ENCODE measurements at places on chromosomes 2 and 18.

- DNase-seq = peak; percentile 89
Observed at GRCh38 chr2:99636144-99637034, 146.6 kb upstream of the REV1 start.

DNA sequence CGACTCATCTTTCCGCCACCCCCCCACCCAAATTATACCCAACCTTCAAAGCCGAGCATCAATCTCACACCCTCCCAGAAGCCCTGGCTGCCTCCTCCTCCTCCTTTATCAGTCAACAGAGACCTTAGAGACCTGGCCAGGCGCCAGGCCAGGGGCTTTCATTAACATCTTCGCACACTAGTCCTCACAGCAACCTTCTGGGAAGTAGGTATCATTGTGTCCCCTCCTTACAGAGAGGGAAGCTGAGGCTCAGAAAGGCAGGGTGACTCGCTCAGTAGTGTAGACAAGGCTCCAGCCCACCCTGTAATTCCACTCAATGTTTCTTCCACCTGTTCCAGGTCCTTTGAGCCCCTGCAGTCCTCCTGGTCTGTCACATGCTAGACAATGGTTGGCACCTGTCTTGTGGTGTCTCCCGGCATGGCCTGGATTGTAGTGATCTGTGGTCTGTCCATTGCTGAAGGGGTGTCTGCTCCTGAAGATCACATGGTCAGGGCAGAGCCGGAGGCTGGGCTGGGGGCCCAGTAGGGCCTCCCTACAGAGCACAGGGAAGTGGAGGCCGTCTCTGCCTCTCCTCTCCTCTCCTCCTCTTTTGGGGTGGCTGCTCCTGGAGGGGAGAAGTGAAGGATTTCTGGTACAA, 36.0 kb downstream of the KLHL29 start:
- no peak for DNase-seq

GRCh38 chr2:171267855-171268629, 107.3 kb upstream of the TLK1 start:
- no peak for DNase-seq

- DNase-seq = no peak
Observed at GRCh38 chr2:233801357-233802131, 23.4 kb downstream of the MROH2A start.

DNA sequence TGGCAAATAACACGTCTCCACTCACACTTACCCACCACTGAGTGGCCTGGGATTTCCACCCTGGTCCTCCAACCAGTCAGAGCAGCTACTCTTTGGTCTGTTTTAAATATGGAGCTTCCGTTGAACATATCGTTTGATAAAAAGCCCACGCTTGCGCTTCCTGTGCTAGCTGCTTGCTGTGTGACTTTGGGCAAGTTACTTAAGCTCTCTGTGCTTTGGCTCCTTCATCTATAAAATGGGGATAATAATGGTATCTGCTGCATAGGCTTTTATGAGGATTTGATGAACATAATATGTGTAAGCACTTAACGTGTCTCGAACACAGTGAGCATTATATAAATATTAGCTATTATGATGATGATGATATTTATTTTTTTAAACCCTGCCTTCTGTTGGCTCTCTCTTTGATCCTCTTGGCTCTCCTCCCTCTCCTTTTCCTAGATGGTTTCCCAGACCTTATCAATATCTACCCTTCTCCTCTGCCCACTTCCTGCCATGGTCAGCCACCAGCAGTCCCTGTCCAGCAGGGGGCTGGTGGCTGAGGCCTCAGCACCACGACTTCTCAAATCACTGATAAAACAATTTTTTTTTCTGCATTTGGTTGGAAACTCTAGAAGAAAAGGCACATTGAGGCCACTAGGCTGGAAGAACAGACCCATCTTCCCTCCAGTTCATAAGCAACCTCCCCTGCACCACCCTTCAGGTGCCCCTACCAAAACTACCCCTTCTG, 191.9 kb downstream of the LOXHD1 start:
- no peak for DNase-seq

DNA sequence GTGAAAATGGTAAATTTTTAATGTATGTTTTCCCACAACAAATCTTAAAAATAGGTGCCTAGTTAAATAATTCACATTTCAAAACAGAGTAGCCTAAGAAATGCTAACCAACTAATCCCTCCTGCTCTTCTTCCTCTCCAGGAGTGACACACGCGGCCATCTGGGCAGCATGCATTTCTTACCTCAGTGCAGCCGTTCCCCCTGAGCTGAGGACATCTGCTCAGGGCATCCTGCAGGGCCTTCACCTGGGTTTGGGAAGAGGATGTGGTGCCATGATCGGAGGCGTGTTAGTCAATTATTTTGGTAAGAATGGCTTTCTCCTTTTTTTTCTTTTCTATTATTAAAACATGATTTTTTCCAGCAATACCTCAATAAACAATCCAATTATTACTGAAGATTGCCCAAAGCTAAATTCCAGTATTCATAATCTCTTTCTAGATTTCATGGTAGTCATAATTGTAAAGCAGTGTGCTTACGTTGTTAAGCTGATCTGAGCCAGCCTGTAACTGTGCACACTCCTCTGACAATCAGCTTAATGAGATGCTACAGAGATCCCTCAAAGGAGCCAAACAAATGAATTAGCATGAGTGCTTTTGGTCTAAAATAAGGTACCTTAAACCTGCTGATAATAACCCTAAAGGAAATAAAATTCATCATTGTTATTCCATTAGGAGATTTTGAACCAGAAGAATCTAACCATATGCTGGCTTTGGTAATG, 45.8 kb downstream of the NEMP2 start:
- DNase-seq = no peak

- DNase-seq = no peak
Observed at GRCh38 chr2:105519516-105519915, 120.7 kb upstream of the FHL2 start.

- peak; percentile 30 for DNase-seq
Observed at GRCh38 chr18:5543773-5544389, at the start of gene EPB41L3. TSS of gene EPB41L3 (minus strand) at chr18:5543997. CDS start at chr18:5489183, 54,814 bp downstream.

GRCh38 chr18:48949606-48950535, 894 bp downstream of the SMAD7 start:
- peak; percentile 91 for DNase-seq

- no peak for DNase-seq
Observed at GRCh38 chr18:31380912-31381311, 4.3 kb downstream of the DSG4 start.

DNA sequence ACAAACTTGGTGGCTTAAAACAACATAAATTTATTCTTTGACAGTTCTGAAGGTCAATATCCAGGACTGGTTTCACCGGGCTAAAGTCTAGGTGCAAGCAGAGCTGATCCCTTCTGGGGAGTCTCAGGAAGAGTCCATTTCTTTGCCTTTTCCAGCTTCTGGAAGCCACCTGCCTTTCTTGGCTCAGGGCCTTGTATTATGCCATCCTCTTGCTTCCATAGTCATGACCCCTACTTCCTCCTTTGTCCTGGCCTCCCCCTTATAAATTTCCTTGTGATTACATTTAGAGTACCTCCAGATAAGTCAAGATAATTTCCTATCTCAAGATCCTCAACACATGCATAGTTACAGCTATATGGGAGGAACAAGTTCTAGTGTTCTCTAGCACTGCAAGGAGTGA, 1089.5 kb downstream of the LRP1B start:
- DNase-seq = no peak

DNA sequence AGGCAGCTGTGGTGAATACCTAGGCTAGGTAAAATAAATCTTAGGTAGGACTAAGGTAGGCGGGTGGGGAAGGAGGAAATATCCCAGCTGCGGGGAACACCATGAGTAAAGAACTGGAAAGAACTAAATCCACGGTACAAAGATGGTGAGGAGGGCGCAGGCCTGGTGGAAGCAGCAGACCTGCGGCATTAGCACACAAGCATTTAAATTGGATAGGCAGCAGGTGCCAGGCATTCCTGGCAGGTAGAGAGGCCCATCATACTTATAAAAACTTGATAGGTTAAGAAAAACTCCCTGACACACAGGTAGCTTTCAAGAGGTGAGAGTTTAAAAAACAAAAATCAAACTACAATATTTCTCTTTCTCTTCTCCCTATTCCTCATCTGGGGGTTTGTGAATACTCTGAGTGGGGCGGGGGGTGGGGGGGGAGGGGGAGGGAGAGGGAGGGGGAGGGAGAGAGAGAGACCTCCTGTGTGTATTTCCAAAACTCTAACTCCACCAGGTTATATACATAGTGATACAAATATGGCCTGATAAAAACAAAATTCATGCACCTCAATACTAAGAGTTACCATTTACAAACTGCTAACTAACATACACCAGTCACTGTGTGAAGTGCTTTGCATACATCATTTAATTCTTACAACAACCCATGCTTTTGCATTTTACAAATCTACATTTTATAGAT, 13.5 kb downstream of the AAK1 start:
- DNase-seq = no peak

GRCh38 chr18:3059272-3059671, 46.3 kb upstream of the LPIN2 start:
- DNase-seq = no peak

- no peak for DNase-seq
Observed at GRCh38 chr2:238706673-238707072, 141.2 kb upstream of the TWIST2 start.

GRCh38 chr2:23460228-23460627, 75.2 kb downstream of the KLHL29 start:
- DNase-seq = no peak

DNA sequence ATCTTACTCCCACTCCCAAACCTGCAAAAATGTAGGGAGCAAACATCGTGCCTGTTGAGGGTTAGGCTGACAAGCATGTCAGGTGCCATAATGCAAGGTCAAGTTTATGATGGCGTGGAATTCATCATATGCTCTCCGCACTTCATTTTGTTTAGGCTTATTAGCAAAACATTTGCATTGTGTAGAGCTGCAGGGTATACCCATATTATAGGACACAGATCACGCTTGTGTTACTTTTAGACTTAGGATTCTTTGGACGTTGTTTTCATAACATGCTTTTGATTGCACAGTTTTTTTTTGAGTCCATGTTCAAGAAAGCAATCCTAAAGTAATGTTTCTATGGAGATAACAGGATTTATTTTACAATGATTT, 22.9 kb downstream of the MBP start:
- DNase-seq = no peak

DNA sequence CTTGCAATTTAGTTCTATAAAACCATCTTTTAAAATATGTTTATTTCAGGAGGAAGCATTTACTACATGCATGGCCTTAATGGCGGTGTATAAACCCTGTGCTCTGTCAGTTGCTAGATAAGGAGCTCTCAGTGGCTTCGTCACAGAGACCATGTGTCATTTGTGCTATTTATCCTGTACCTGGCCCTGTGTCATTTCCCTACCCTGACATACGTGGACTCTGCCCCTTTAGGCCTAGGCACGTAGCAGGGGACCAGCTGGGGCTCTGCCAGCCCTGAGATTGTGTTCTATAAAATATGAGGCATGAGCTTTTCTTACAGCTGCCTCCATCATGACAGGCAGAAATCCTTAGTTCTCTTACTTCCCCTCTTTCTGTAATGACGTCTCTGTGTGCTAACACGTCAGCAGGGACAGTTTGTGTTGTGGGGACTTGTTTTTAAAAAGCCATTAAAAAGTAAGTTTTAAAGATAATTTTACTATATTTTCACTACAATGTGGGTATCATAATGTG, 88.0 kb downstream of the ITGB1BP1 start:
- no peak for DNase-seq

DNA sequence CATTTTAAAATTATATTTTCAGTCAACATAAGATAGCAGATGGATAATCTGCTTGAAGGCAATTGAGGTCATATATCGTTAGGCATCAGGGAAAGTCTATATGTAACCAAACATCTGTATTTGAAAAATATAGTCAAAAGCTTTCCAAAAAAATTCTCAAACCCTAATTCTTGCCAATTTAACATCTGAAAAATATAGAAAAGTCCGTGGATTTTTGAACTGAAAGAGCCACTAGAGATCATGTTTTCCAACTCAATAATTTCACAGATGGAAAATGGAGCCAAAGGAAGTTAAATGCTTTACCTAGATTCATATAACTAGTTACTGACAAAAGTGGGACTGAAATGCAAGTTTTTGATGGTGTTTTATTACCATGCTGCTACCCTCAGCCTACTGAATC, 185.1 kb upstream of the ZNF804A start:
- no peak for DNase-seq

GRCh38 chr18:73462092-73462491, 594.3 kb upstream of the NETO1 start:
- DNase-seq = no peak

GRCh38 chr2:45497355-45497754, 113.7 kb downstream of the SRBD1 start:
- DNase-seq = no peak

GRCh38 chr2:191800874-191801273, 46.0 kb downstream of the CAVIN2 start:
- no peak for DNase-seq

- no peak for DNase-seq
Observed at GRCh38 chr2:120869036-120869729, 133.5 kb downstream of the GLI2 start.

- no peak for DNase-seq
Observed at GRCh38 chr18:39172695-39173421, 1607.3 kb upstream of the CELF4 start.

DNA sequence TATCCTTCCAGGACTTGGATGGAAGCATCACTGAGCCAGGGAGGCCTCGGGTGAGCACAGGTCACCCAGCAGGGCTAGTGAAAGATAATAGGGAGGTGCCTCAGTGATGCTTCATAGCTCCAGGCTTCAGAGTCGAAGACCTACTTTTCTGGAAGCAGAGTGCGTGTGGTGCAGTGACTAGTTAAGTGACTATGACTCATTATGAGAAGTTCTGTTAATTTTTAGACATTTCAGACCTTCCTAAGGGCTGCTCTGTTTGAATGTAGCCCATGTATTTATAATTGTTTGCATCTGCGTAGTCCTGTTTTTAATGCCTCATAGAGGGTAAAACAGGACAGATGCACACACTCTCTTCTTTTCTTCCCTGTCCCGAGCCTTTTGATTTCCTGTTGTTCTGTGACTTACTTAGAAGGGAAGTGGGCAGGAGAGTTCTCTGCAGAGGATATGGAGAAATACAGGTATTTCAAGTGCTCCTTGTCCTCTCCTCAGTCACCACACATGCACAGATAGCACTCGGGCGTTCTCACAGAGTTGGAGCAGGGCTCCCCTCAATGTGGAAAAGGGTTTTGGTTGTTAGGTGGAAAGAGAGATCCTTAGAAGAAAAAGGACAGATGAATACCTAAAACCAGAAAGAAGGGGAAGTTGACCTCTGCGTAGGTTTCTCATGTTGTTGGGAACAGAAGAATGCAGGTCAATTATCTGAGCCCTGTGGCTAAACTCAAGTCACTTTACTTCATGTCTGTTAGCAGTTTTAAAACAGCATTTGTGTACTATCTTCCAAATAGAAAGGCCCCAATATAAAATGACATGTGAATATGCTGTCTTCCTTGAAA, 34.7 kb downstream of the RALB start:
- DNase-seq = peak; percentile 51

GRCh38 chr2:186181625-186182024, 304.4 kb upstream of the ZC3H15 start:
- DNase-seq = no peak

DNA sequence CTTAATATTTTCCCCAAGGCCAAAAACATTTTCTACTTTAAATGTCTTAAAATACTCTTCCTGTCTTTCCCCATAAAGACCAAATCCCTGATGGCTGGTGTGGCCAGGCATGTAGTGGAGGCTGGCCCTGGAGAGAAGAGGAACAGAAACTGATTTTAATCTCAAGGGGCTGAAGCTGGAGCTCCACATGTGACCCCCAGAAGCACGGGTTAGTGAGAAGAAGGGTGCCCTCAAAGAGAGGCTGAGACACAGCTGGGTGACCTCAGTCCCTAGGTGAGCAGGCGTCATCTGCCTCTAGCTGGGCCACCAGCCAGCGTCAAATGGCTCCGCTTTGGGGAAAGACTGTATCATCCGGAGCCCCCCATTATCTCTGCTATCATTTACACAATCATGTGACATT, 19.3 kb upstream of the TMEM18 start:
- no peak for DNase-seq

GRCh38 chr2:101696272-101697123, 1.0 kb upstream of the MAP4K4 start:
- DNase-seq = no peak

Data from upper lobe of left lung (tissue), 6 donors.